ENCODE measurements at places on chromosomes 1 and 21. TPM values are rescaled to one million over a fixed set of nuclear protein-coding genes. Genes with fewer than 3 reads are reported as not detected.

Gene THEMIS2
- 27.3 TPM for total RNA-seq

Gene MNDA
- not detected for total RNA-seq

Gene NTRK1
- 5.3 TPM for total RNA-seq

Gene SPATC1L
- 8.9 TPM for total RNA-seq

Gene GBP5
- 86.8 TPM for total RNA-seq

Gene TTC34
- total RNA-seq = 0.80 TPM

Gene HES5
- not detected for total RNA-seq

Gene CD2
- 437 TPM for total RNA-seq

Gene AKT3
- total RNA-seq = 24.9 TPM

Gene WLS
- total RNA-seq = not detected

Gene BARHL2
- not detected for total RNA-seq

DNA sequence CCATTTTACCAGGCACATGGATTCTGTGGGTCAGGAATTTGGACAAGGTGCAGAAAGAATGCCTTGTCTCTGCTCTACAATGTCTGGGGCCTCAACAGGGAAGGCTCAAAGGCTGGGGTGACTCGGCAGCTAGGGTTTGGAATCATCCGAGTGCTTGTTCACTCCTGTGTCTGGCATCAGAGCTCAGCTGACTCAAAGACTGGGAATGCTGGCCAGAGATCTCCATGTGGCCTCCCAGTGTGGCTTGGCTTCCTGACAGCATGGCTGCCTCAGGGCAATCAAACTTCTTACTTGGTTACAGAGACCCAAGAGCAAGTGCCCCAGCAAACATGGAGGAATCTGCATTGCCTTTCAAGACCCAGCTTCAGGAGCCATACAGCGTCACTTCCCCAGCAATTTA, 110.5 kb downstream of the TOMM20 start:
- DNase-seq = no peak

DNA sequence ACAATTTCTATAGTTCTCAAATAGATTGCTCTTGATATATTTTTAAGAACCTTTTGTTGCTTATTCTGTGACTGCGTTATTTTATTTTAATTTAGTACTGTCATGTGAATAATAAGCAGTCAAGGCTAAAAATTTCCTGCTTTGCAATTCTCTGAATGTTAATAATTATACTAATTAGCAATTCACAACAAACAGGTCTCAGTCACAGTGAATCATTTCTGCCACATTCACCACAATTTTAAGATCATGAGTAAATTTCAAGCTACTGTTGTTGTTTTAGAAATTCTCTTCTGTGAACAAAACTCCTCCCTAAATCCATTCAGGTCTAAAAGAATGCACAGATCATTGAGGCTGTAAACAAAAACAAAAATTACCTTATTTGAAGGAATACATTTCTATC, 339.6 kb upstream of the DPYD start:
- no peak for DNase-seq

GRCh38 chr1:189851806-189852367, 625.8 kb downstream of the BRINP3 start:
- no peak for DNase-seq

GRCh38 chr1:190759807-190760206, 282.1 kb upstream of the BRINP3 start:
- DNase-seq = no peak

GRCh38 chr1:7868070-7868780, 15.4 kb upstream of the UTS2 start:
- DNase-seq = no peak

GRCh38 chr1:25895365-25895990, 10.7 kb downstream of the STMN1 start:
- DNase-seq = peak; percentile 84

DNA sequence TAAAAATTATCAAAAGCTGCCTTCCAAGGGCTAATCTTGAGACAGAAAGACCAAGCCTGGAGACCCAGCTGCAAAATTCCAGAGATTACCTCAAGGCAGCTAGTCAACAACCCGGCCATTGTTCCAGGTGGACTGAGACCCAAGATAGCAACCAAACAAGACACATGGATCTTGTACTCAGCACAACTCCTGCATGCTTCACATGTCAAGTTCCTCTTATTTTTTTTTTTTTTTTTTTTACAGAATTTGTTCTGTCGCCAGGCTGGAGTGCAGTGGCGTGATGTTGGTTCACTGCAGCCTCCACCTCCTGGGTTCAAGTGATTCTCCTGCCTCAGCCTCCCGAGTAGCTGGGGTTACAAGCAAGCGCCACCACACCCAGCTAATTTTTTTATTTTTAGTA, 40.1 kb downstream of the CD2 start:
- no peak for DNase-seq

GRCh38 chr1:56948403-56949023, 17.3 kb downstream of the C8B start:
- DNase-seq = no peak

DNA sequence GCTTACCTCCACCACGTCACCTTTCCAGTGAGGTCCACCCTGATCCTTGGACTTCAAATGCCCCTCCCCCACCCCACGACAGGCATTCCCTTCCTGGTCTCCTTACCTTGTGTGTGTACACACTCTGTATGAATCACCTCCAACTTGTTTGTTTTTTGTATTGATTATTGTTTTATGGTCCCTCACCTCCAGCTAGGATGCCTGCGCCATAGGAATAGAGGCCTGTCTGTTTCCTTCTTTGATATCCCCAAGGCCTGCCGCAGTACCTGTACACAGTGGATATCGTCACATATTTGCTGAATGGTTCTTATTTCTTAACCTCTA, 219.6 kb upstream of the POU3F1 start:
- DNase-seq = no peak

GRCh38 chr1:78279051-78279450, 211.7 kb upstream of the PTGFR start:
- DNase-seq = no peak

DNA sequence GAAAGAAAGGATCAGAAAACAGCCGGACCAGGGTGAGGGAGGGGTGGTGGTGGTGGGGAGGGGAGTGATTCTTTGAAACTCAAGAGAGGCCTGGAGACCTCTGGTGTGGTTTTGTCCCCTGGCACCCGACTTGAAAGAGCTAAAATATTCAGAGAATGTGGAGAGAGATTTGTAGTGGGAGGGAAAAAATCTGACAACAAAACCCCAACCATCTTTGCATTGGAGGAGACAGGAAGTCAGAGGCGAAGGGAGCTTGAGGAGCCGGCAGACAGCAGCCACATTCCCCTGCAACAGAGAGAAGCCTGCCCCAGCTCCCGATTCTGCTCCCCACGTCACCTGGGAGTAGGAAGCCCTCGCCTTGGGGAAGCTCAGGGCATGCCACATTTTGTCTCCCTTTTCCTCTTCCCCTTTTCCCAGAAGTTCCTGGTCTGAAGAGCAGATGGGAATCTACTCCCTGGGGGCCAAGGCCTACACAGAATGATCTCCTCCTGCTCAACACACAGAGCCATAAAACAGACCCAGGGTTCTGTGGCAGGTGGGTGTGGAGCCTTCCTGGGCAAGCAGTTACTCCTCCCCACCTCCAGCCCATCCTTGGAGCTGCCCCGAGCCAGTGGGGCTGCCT, 84.9 kb downstream of the ITPKB start:
- no peak for DNase-seq

DNA sequence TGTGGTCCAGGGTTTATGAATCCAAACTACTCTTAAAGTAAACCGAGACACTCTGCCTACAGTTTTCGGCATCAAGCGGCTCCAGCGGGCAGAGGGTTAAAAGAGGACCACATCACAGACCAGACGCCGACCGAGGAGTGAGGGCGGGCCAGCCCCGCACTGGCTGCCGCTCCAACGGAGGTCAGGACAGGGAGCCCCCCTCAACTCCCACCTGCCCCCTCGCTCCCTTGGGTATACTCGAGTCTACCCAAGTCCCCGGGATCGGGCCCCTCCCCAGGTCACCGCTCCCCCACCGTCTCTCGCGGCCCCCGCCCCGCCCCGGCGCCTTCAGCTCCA, 312 bp downstream of the ARNT start:
- DNase-seq = no peak

GRCh38 chr1:113769601-113769970, 10.3 kb upstream of the PHTF1 start:
- DNase-seq = no peak

- no peak for DNase-seq
Measured at GRCh38 chr1:204645251-204645650, 40.3 kb downstream of the LRRN2 start.

- no peak for DNase-seq
Measured at GRCh38 chr1:65258106-65258505, 51.2 kb upstream of the DNAJC6 start.

- no peak for DNase-seq
Measured at GRCh38 chr1:72278461-72278860, 3.9 kb downstream of the NEGR1 start.

- no peak for DNase-seq
Measured at GRCh38 chr1:75472971-75473603, 137.8 kb downstream of the SLC44A5 start.

Measured in activated naive CD4-positive, alpha-beta T cell treated with anti-CD3 and anti-CD28 coated beads, Interleukin-2, amount 50 U/mL, for 72 hours (primary cell).